ENCODE measurements at places on chromosomes 13 and 19. TPM values are rescaled to one million over a fixed set of nuclear protein-coding genes. Genes with fewer than 3 reads are reported as not detected.

- H3K27me3 ChIP-seq, result no peaks in the 10 kb centered on the region
- DNase-seq, result no peak
- H3K4me1 ChIP-seq, result no peaks in the 10 kb centered on the region
- H3K36me3 ChIP-seq, result no peaks in the 10 kb centered on the region
Observed at GRCh38 chr13:80306337-80306972, 34.5 kb downstream of the SPRY2 start.

- H3K27ac ChIP-seq, result no peak overlapping the region
- DNase-seq, result no peak
- peaks cover 12% of the 10 kb centered on the region for H3K27me3 ChIP-seq
- no peak overlapping the region for H3K4me3 ChIP-seq
- no peaks in the 10 kb centered on the region for H3K36me3 ChIP-seq
Observed at GRCh38 chr19:54379187-54379678, 14.5 kb upstream of the LAIR1 start.

GRCh38 chr13:95620825-95621498 is 23.5 kb downstream of the DZIP1 start:
- H3K27ac ChIP-seq, result no peak overlapping the region
- H3K4me3 ChIP-seq, result no peak overlapping the region
- no peak for DNase-seq
- H3K4me1 ChIP-seq, result no peaks in the 10 kb centered on the region
- peaks cover 5% of the 10 kb centered on the region for H3K36me3 ChIP-seq
- H3K27me3 ChIP-seq, result no peaks in the 10 kb centered on the region

GRCh38 chr19:18878858-18879578 is 16.9 kb downstream of the CERS1 start:
- no peak overlapping the region for H3K4me3 ChIP-seq
- no peaks in the 10 kb centered on the region for H3K27me3 ChIP-seq
- H3K36me3 ChIP-seq, result no peaks in the 10 kb centered on the region
- H3K27ac ChIP-seq, result no peak overlapping the region
- no peaks in the 10 kb centered on the region for H3K4me1 ChIP-seq
- no peak for DNase-seq

DNA sequence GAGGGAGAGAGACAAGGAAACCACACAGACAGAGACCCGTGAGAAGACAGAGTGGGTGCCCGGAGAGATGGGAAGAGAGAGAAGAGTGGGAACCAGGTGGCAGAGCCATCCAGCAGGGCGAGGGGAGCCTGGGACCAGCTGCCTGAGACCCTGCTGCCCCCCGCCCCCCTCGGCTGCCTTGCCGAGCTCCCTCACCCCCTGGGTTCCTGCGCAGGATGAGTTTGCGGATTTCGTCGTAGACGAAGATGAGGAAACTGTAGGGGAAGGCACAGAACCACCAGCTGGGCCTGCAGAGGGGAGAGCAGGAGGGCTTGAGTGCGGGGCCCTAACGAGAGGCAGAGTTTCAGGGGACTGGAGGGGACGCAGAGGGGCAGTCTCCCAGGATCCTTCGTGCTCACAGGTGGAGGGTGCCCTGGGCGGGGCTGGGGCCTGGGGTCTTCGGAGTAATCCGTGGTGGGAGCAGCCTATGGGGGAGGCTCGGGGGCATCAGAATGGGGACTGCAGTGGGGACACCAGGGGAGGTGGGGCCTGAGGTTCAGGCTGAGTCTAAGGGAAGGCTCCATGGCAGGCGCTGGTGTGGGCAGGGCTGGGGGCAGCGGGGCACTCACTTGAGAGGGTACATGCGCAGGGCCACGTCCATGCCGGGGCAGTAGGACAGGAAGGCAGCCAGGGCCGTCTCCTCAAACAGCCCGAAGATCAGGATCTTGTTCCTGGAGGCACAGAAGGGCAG is 8.1 kb upstream of the RABAC1 start:
- no peaks in the 10 kb centered on the region for H3K36me3 ChIP-seq
- no peaks in the 10 kb centered on the region for H3K4me1 ChIP-seq
- no peak for DNase-seq
- H3K27ac ChIP-seq, result no peak overlapping the region
- no peak overlapping the region for H3K4me3 ChIP-seq

DNA sequence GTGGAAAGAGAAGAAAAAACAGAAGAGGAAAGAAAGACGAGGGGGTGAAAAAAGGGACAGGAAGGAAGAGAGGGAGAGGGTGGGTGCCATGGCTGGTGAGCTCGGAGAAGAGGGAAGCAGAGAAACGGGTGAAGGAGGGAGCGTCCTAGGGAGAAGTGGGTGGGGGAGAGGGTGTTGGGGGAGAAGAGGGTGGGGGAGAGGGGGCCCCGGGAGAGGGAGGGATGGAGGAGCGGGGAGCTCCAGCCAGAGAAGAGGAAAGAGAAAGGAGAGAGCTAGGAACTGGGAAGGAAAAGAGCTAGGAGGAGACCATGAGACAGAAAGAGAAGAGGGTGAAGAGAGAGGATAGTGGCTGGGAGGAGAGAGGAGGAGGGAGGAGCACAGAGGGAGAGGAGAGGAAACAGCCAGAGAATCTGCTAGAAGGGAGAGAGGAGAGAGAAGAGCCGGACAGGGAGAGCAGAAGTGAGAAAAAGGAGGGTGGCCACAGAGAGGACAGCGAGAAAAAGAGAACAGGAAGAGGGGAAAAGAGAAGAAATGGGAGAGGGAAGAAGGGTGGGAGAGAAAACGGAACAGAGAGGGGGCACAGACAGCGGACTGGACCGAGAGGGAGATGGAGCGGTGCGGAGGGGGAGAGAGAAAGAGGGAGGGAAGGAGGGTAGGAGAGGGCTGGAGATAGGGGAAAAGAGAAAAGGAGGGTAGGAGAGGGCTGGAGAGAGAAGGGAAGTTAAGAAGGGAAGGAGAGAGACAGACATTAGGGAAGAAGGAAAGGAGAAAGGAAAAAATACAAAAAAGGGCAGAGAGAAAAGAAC is 11.9 kb upstream of the GARIN5A start:
- DNase-seq, result no peak
- no peak overlapping the region for H3K4me3 ChIP-seq
- H3K27ac ChIP-seq, result no peak overlapping the region
- no peaks in the 10 kb centered on the region for H3K4me1 ChIP-seq

DNA sequence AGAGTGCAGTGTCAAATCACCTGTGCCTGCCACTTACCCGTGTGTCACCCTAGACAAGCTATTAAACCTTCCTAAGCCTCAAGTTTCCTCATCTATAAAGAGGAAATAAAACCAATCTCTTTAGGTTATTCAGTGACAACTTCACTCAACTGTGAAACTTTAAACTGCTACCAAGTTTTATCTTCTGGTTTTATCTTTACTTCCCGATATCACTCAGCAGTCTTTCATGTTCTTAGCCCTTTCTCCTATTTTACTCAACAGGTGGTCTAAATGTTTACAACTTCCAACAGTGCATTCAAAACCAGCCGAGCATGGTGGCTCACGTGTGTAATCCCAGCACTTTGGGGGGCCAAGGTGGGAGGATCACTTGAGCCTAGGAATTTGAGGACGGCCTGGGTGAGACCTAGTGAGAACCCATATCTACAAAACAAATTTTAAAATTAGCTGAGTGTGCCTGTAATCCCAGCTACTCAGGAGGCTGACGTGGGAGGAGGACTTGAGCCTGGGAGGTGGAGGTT is 59.6 kb downstream of the GPALPP1 start:
- no peak for DNase-seq
- H3K27ac ChIP-seq, result no peak overlapping the region
- no peak overlapping the region for H3K4me3 ChIP-seq
- no peaks in the 10 kb centered on the region for H3K4me1 ChIP-seq
- no peaks in the 10 kb centered on the region for H3K27me3 ChIP-seq

The ZNF763 gene
- total RNA-seq, result 0.39 TPM
